ENCODE measurements at places on chromosomes 16 and 17.
A peak's percentile ranks its signal among the peaks of the same experiment; 100 is the strongest.

DNA sequence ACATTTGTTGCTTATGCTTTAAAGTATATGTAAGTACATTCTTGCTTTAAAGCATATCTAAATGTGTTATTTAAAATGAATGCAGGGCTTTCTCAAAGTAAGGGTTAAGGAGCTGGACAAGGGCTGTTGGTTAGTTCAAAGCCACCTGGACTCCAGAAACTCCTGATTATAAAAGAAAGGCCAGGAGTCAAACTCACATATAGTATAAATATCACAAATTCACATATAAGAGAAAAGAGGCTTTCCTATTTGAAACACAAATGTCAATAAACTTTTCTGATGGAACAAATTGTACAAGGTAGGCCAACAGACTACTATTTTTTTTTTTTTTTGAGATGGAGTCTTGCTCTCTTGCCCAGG, 84.5 kb upstream of the CORO6 start:
- DNase-seq, result no peak

- DNase-seq, result no peak
These were observed 12.1 kb downstream of the VMP1 start for GRCh38 chr17:59719526-59719925.

DNA sequence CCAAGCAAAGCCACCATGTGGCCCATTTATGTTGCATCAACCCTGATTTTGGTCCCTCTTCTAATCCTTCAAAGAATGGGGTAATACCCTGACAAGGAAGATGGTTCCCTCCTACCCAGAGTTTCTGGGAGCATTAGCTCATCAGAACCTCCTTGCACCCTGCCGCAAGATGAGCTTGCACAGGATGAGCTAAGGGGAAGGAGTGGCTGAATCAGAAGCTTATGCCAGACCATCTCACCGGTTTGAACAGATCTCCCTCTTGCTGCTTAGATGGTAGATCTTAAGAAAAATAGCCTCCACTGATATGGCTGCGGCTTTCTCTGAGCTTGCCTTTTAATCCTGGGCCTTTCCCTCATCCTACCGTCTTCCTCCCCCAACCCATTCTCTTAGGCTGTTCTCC, 175.1 kb downstream of the SOX9 start:
- no peak for DNase-seq

- DNase-seq, result no peak
These were observed 5.6 kb downstream of the AKAP1 start for GRCh38 chr17:57090560-57091185.

DNA sequence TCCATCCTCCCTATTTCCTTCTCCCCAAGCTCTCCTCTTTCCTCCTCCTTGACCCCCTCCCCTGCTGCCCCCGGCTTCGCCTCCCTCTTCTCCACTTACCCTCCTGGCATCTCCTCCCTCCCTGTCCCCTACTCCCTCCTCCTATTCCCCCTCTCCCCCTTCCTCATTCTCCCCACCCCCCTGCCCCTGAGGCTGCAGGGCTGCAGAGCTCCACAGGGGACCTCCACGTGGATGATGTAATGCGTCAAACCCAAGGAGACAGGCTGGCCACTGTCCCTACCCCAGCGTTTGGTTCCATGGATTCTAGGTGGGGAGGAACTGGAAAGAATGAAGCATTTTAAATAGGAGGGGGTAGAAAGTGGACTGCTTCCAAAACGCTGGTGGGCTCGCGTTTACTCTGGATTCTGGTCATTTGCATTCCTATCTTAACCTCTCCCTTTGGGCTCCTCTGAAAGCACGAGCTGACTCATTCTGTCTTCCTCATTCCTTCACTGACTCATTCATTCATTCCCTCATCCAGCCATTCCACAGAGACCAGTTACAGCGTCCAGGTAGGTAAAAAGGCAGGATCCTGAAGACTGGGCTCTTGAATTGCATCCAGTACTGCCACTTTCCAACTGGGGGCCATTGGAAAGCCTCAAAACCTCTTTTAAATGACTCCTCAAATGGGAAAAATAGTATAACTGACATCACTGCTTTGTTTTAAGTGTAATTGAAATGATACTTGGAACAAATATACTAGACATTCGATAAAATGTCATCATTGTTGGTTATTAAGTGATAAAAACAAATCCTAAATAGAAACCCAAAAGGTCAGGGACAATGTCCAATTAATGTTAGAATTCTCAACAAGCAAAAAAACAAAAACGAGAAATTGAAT, 943 bp upstream of the COTL1 start:
- no peak for DNase-seq

- DNase-seq, result no peak
These were observed 13.1 kb downstream of the COIL start for GRCh38 chr17:56947741-56948140.

- DNase-seq, result peak; percentile 16
These were observed 85.9 kb downstream of the TMEM132E start for GRCh38 chr17:34665150-34665806.
